ENCODE measurements at places on chromosomes 16 and 17. TPM values are rescaled to one million over a fixed set of nuclear protein-coding genes. Genes with fewer than 3 reads are reported as not detected.

The FSCN2 gene
- total RNA-seq: 1.0 TPM

The SGCA gene
- 2.9 TPM for total RNA-seq

The CALB2 gene
- total RNA-seq: 5.3 TPM

The CLDN9 gene
- 0.33 TPM for total RNA-seq

The CDH13 gene
- total RNA-seq: not detected

The USP36 gene
- total RNA-seq: 60.5 TPM

The CCDC154 gene
- 0.20 TPM for total RNA-seq

The FLYWCH1 gene
- total RNA-seq: 25.1 TPM

The FAM83G gene
- 33.1 TPM for total RNA-seq

The CTDNEP1 gene
- total RNA-seq: 238 TPM

The NAGS gene
- total RNA-seq: 0.82 TPM

The HOXB1 gene
- not detected for total RNA-seq

The SYCE1L gene
- total RNA-seq: 2.5 TPM

The SLC6A4 gene
- total RNA-seq: 0.05 TPM

The NACA2 gene
- 0.15 TPM for total RNA-seq

The KIF2B gene
- total RNA-seq: not detected

The TCAP gene
- 0.93 TPM for total RNA-seq

The AATF gene
- 108 TPM for total RNA-seq

The PRAC2 gene
- not detected for total RNA-seq

The CD300LG gene
- not detected for total RNA-seq

The SERPINF2 gene
- 3.1 TPM for total RNA-seq

The NHLRC4 gene
- 0.20 TPM for total RNA-seq

The GP2 gene
- total RNA-seq: not detected

The BEAN1 gene
- total RNA-seq: 5.4 TPM

The PTGES3L gene
- total RNA-seq: 1.0 TPM

The KIF18B gene
- total RNA-seq: 32.9 TPM

The SNX20 gene
- total RNA-seq: not detected

The IKZF3 gene
- total RNA-seq: not detected

The GDPD3 gene
- total RNA-seq: 1.3 TPM

The PPL gene
- total RNA-seq: 4.8 TPM

The ABCA6 gene
- 0.03 TPM for total RNA-seq

The C17orf107 gene
- total RNA-seq: 0.24 TPM

The MRM1 gene
- total RNA-seq: 15.2 TPM

The WDR59 gene
- 26.7 TPM for total RNA-seq

The OR1A1 gene
- total RNA-seq: not detected

The ANKFN1 gene
- 0.17 TPM for total RNA-seq

The TRAF7 gene
- total RNA-seq: 43.6 TPM

The SYNGR3 gene
- 7.6 TPM for total RNA-seq

The CHD9NB gene
- 1.3 TPM for total RNA-seq

The SPNS3 gene
- not detected for total RNA-seq

The SKAP1 gene
- total RNA-seq: not detected

The FBXL16 gene
- 11.9 TPM for total RNA-seq

The CDK3 gene
- 2.8 TPM for total RNA-seq

The HS3ST6 gene
- 1.4 TPM for total RNA-seq

The WSCD1 gene
- 2.9 TPM for total RNA-seq

The HOXB7 gene
- total RNA-seq: 31.7 TPM

The GPR179 gene
- total RNA-seq: 0.03 TPM

The CACNG3 gene
- total RNA-seq: not detected

The MYO1D gene
- 2.5 TPM for total RNA-seq

The PIK3R6 gene
- not detected for total RNA-seq

The ADAD2 gene
- total RNA-seq: not detected

The EPX gene
- not detected for total RNA-seq

The FBXW10B gene
- 3.2 TPM for total RNA-seq

The ETV4 gene
- 62.4 TPM for total RNA-seq

The PPP1R27 gene
- total RNA-seq: not detected

The TNFRSF12A gene
- 617 TPM for total RNA-seq

The EME1 gene
- total RNA-seq: 16.0 TPM

The TMED6 gene
- total RNA-seq: not detected

The CUEDC1 gene
- total RNA-seq: 59.2 TPM

Data from A549 treated with Hydrocortisone at 1 μM for 4 hours (cell line).